ENCODE measurements at places on chromosomes 4 and X. TPM values are rescaled to one million over a fixed set of nuclear protein-coding genes. Genes with fewer than 3 reads are reported as not detected.

Gene FAM184B
- total RNA-seq = not detected

Gene GAK
- 70.4 TPM for total RNA-seq

Gene RS1
- not detected for total RNA-seq

Gene BMPR1B
- total RNA-seq = 7.8 TPM

Gene MCF2
- total RNA-seq = 1.7 TPM

Gene PF4V1
- total RNA-seq = not detected
